Activated CD4-positive, CD25-positive, alpha-beta regulatory T cell treated with anti-CD3 and anti-CD28 coated beads, Interleukin-2, amount 50 U/mL, for 24 hours (primary cell): ENCODE measurements at places on chromosomes 4 and X.

- ATAC-seq: peak; percentile 16
These were observed 7.9 kb downstream of the OGT start for GRCh38 chrX:71540801-71541200.

DNA sequence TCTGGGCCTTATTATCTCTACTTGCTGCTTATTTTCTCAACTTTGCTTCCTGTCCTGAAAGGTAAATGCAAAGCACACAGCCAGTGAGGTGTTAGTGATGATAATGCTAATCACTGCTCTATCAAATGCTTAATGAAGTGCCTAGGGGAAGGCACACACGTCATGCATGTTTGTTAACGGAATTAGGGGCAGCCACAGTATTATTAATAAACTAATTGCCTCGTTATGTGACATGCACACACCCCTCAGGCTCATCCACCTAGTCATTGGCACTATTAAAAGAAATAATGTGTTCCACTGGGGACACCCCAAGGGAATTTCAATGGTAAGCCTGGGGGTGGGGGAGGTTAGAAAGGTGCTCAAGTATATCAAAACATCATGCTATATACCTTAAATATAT lies 125.2 kb downstream of the GUCY2F start:
- no peak for ATAC-seq

DNA sequence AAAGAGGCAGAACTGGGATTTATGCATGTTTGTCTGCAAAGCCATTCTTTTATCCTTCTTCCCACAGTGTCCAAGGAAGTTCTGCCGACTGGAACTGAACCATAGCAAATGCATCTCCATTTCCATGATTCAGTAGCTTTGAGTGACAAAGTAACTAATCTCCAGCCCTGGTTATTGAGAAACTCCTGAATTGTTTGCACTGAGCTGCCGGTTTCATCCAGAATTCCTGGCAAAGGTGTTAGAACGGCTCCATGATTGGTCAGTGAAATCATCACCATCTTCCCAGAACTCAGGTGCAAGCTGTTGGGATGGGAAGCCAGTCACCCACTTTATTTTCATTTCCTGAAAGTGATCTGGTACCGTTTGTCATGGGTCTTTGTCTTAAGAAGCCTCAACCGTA lies 47.0 kb upstream of the SLC34A2 start:
- no peak for ATAC-seq

- ATAC-seq: no peak
These were observed 665 bp downstream of the TIGD2 start for GRCh38 chr4:89111833-89112563.

GRCh38 chrX:31893525-31893924 lies 821.7 kb upstream of the FTHL17 start:
- ATAC-seq: no peak

GRCh38 chr4:40972722-40973121 lies 223.0 kb downstream of the NSUN7 start:
- ATAC-seq: no peak

DNA sequence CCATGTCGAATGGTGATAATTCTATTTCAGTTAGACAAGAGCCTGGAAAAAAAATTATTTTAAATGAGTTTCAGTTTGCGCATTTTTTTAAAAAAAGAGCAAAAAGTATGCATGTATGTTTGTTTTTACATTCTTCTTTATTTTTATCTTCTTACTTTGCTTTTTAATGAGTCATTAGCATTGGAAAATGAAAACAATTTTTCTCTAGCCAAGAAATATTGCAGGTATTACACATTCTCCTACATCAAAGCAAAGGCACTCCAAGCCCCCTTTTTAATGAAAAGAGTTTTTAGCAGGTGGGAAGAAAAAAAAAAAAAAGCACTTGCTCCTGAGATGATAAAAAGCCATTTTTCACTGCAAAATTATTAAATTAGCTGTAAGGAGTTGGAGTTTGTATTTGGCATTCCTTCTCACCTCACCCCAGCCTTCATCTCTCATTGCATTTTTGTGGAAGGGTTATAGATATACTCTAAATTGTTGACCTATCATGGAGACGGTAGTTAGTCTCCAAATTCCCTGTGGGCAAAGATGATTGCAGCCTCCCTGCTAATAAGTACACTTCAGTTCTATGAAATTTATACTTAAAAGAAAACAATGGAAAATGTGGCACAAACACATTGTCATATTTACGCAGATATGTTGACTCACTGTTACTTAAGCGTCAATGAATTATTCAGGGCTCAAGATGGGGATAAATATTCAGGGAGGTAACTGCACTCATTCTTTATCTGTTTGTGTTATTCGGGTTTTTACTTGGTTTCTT lies 43.8 kb downstream of the PALLD start:
- no peak for ATAC-seq

- ATAC-seq: no peak
These were observed 381.5 kb upstream of the PRKX start for GRCh38 chrX:4094926-4095325.

DNA sequence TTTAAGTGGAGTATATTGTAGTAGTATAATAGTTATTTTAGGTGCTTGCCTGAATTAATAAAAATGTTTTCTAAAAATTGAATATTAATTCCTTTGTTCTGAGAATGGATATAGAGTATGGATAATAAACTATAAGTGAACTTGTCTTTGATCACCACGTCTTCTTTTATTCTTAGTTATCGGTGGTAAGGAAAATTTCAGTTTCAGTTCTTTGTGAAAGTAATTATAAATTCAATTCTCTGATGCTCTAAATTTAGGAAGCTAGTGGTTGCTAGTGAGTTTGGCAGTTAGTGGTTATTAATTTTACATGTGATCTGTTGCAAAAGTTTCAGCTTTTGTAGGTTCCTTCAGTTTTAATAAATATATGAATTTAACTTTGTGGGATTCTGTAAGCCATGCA lies 30.8 kb downstream of the MRPL1 start:
- no peak for ATAC-seq
